ENCODE measurements at places on chromosomes 5 and 9. TPM values are rescaled to one million over a fixed set of nuclear protein-coding genes. Genes with fewer than 3 reads are reported as not detected.

DNA sequence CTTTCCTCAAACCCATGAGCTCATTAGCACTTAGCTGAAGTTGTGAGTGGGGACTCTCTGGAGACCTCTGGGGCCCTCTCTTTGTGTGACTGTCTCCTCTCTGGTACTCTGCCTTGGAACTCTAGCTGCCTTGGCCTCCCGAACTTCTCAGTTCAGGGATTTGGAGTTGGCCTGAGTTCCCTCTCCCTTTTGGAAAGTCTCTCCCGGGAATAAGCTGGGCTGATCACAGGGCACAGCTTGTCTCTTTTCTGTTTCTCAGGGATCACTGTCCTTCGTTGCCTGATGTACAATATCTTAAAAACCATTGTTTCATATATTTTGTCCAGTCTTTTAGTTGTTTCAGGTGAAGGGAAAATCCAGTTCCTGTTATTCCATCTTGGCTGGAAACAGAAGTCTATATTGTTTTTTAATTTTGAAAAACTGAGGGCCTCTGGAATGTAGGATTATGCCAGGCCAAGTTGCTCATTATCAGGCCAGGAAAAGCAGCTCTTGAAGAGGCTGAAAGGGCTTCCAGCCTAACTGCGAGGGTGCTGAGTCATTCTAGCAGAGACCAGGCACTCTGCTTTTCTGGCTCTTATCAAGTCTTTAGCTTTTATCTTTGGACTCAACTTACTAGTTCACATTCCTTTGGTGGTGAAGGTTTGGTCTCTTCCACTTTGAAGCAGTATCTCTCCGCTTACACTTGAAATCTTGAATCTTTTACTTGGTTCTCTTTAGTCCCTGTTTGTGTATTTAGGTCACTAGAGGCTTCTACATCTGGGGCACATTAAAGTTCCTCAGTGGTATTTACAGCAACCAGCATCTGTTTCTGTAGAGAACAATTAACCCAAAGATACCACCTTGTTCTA is 8.4 kb upstream of the RGS3 start:
- no peak for DNase-seq

Gene TLX3
- not detected for polyA plus RNA-seq

- no peak for DNase-seq
Observed at GRCh38 chr9:1098551-1098950, 48.4 kb downstream of the DMRT2 start.

DNA sequence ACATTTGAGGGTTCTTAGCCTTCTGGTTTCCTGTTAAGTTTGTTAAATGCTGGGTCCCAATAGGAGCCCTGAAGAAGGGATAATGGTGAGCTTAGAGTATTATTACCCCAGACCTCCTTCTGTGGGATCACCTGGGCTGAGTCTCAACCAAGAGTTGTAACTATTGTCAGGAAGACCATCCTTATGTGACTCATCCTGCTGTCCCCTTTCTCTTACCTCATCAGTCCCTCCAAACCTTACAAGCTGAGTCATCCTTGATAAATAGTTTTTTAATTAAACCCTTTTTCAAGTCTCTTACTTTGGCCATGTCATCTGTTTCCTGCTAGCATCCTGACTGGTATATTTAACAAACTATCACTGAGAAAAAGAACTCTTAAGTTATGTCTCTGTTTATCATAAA is 502.8 kb downstream of the LRRC70 start:
- no peak for DNase-seq

Gene FAM200C
- polyA plus RNA-seq = 14.3 TPM

GRCh38 chr5:104915226-104915625 is 1352.6 kb upstream of the NUDT12 start:
- DNase-seq = no peak

- DNase-seq = no peak
Observed at GRCh38 chr5:135315386-135315785, 83.6 kb downstream of the MACROH2A1 start.

Gene FAT2
- polyA plus RNA-seq = 11.2 TPM

Gene SPAG8
- 5.7 TPM for polyA plus RNA-seq

Gene SLC1A3
- polyA plus RNA-seq = 3.0 TPM

DNA sequence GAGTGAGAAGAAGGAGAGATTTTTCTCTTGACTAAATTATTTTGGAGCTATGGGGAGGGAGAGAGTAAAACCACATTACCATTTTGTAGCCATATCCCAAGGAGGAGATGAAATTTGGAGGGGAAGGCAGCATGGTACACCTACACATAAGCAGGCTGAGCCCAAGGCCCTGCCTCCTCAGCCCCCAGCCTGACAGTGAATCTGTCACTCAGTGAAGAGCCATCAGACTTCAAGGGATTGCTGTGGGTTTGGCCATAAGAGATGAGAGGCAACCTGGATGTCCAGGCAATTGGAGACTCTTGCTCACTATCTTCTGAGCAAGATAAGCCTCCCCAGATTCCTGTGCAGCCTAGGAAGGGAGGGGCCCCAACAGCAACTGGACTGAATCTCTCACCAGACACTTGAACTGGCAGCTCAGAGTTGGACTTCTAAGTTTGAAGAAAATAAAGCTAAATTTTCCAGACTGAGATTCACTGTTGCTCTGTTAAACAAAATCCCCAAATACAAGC is 216.6 kb downstream of the SEMA6A start:
- no peak for DNase-seq

Gene LCN6
- polyA plus RNA-seq = not detected

- no peak for DNase-seq
Observed at GRCh38 chr9:29806937-29807618, 2233.8 kb upstream of the C9orf72 start.

GRCh38 chr5:56310711-56311204 is 77.6 kb upstream of the ANKRD55 start:
- DNase-seq = no peak

GRCh38 chr9:93185266-93186214 is 1.6 kb downstream of the WNK2 start:
- DNase-seq = no peak

- DNase-seq = no peak
Observed at GRCh38 chr9:36158917-36159316, 10.3 kb upstream of the CCIN start.

- DNase-seq = no peak
Observed at GRCh38 chr9:120438836-120439546, 141.0 kb downstream of the CDK5RAP2 start.

All from left renal pelvis (tissue), 4 donors.